ENCODE measurements at places on chromosomes 7 and 10.

GRCh38 chr10:118570591-118570990 lies 24.9 kb downstream of the PRLHR start:
- DNase-seq = no peak

GRCh38 chr10:85900487-85900886 lies 466.1 kb downstream of the GRID1 start:
- DNase-seq = no peak

GRCh38 chr10:49534670-49535381 lies 4.1 kb downstream of the ERCC6 start:
- DNase-seq = no peak

DNA sequence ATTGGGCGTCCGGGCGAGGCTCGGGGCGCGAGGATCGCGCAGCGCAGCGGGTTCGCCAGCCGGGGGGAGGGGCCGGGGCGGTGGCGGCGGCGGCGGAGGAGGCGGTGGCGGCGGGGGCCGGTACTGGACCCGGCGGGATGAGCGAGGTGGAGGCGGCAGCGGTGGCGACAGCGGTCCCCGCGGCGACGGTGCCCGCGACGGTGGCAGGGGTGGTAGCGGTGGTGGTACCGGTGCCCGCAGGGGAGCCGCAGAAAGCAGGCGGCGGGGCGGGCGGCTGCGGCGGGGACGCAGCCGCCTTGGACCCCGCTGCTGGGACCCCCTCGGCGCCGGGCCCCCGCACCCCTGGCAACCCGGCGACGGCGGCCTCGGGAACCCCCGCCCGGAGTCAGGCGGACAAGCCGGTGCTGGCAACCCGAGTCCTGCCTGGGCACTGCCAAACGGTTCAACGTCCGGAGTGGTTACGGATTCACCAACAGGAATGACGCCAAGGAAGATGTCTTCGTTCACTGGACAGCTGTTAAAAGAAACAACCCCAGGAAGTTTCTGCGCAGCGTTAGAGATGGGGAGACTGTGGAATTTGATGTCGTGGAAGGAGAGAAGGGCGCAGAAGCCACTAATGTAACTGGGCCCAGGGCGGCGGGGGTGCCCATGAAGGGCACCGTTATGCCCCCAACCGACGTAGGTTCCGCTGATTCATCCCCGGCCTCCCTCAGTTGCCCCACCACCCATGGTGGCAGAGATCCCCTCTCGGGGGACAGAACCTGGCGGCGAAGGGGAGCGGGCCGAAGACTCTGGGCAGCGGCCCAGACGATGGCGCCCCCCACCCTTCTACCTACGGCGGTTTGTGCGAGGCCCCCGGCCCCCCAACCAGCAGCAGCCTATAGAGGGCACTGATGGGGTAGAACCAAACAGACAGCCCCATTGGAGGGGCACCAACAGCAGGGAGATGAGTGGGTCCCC lies 100.3 kb upstream of the CPXM2 start:
- DNase-seq = no peak

DNA sequence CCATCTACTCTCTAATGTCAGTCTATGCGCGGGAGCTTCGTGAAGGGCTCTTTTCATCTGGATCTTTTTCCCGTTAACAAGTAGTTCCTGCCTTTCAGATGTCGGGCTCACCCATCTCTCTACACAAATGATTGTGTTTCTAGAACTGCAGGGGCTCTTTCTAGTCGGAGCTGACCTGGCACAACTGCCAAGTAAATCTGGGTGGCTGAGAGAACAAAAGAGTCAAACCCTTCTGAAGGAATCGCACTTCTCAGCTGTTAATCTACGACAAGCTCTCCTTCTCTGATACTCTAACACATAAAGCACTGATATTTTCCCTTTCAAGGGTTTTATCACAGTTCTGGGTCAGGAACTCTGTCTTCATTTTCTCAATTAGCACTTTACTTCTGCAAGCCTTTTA lies 144.7 kb downstream of the NRP1 start:
- DNase-seq = no peak

GRCh38 chr10:31620226-31621151 lies 301.5 kb downstream of the ZEB1 start:
- peak; percentile 18 for DNase-seq

- DNase-seq = no peak
These were observed 381.6 kb downstream of the SUGCT start for GRCh38 chr7:40516376-40516775.

- no peak for DNase-seq
These were observed 28.9 kb upstream of the SLC26A5 start for GRCh38 chr7:103474956-103475355.

- DNase-seq = no peak
These were observed 1123.5 kb upstream of the LRRN3 start for GRCh38 chr7:109967406-109967805.

DNA sequence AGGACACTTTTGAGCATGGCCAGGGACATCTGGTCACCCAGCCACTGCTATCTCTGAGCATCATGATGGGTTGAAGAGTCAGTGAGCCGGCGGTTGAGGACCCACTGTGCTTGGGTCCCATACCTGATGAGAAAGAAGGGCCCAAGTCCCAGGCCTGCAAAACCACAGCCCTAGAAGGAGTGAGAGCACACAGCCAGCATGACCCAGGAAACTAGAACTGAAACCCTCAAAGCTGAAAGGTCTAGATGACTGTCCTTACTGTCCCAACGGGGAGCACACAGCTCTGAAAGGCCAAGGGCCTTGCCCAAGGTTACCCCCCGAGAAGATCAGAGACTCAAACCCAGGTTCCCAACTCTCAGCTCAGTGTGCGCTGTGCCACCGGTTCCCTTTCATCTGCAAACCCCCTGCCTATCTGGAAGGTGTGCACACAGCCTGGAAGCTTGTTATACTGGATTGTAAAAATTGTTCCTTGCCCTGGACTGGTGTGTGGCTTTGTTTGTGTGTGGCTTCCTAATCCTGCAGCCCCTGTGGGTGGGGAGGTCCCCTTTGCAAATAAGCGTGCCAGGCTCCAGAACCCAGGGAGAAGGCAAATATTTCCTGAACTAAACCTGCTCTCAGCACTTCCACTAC lies 22.6 kb upstream of the PSAP start:
- no peak for DNase-seq

DNA sequence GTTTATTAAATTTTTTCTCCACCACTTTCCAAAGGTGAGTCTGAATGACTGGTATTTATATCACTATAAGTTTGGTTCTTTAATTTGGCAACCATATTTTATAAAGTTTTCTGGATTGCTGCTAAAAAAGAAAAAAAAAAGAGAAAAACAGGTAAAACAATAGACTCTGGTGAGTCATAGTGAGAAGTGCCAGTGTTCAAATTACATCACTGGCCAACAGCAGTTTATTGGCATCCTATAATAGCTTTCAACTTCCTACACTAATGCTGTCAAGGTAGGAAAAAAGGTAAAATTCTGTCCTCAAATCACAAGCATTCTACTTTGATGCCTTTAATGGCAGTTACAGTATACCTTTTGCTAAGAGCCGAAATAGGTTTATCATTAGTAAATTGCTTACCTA lies 808.8 kb downstream of the GRM8 start:
- no peak for DNase-seq

DNA sequence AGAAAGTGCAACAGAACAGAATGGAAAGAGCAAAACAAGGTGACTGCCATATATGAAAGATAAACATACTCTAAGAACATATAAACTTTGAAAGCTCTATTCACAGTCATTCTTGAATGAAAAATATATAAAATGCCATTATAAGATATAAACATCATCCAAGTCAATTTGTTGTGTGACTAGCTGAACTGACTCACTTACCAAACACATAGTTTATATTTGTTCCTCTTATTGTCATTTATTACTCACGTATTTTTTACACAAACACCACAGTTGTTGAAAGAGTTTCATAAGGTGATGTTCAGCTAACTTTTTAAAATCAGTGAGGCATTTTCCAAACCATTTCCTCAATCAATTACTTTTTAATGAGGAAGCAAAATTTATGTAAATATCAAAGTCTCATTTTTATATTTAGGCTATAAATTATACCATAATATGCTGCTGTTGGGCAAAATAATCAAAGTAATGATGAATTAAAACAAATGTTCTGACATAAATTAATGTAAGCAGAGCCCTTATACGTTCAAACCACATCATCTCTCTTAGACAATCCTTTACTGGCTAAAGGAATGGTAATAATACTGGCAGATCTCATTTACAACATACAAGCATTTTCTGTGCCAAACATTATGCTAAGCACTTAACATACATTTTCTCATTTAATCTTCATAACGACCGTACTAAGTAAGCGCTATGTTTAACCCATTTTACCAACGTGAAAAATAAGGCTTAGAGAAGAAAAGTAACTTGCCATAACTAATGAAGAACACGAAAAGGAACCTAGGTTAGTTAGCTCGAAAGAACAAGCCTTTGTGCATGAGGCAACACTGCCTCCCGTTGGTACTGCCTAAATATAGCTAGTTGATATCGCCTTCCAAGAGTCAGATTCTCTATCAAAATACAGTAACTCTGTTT lies 7.3 kb downstream of the LRRN3 start:
- peak; percentile 18 for DNase-seq

DNA sequence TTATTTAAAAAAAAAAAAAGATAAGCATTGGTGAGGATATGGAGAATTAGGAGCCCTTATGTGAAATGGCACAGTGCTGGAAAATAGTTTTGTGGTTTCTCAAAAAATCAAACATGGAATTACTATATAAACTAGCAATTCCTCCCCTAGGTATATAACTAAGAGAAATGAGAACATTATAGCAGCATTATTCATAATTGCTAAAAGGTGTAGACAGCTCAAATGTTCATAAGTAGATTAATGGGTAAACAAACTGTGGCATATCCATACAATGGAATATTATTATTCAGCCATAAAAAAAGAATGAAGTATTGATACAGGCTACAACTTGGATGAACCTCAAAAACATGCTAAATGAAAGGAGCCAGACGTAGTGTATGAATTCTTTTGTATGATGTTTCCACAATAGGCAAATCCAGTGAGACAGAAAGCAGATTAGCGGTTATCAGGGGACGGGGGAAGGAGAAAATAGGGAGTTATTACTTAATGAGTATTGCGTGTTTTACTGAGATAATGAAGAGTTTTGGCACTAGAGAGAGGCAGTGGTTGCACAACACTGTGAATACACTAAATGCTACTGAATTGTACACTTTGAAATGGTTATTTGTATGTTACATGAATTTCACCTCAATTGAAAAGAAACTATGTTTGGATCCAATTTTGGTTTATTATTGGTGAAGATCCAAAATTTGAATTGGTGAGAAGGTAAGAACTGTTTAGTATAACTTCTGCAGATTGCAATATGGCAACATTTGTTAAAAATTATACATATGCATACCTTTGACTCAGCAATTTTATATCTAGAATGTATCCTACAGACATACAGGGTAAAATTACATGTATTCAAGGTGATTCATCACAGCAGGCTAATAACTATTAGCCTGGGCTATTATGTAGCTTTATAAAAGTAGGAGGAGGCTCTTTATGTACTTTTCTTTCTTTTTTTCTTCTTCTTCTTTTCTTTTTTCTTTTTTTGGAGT lies 69.7 kb downstream of the VCL start:
- DNase-seq = no peak

GRCh38 chr10:10508211-10508610 lies 509.5 kb upstream of the CELF2 start:
- DNase-seq = no peak

- DNase-seq = no peak
These were observed 17.1 kb upstream of the ZNF800 start for GRCh38 chr7:127409629-127410028.

DNA sequence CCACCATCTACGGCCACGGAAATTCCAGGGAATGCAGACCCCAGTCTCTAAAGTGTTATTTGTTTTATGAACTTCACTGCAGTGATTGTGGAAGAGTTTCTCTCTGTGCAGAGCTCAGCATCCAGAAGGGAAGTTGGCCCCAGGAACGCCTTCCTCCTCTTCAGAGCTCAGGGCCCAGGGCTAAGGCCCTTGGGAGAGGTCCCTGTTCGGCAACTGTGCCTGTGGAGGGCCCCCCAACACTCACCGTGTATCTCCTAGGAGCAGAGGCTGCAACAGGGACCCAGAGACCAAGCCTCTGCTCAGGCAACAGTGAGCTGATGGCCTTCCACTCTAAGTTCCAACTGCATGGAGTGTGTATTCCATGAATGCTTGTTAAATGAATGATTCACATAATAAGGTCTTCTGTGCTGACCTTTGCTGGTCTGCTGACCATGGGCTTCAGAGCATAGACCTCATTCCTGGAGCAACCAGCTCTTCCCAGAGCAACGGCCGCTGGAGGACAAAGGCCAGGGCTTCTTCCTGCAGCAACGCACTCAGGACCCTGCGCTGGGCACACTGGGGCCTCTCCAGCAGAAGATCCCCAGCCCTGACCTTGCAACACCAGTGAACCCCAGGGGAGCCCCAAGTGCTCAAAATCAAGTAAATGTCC lies 7.7 kb downstream of the DIP2C start:
- no peak for DNase-seq

DNA sequence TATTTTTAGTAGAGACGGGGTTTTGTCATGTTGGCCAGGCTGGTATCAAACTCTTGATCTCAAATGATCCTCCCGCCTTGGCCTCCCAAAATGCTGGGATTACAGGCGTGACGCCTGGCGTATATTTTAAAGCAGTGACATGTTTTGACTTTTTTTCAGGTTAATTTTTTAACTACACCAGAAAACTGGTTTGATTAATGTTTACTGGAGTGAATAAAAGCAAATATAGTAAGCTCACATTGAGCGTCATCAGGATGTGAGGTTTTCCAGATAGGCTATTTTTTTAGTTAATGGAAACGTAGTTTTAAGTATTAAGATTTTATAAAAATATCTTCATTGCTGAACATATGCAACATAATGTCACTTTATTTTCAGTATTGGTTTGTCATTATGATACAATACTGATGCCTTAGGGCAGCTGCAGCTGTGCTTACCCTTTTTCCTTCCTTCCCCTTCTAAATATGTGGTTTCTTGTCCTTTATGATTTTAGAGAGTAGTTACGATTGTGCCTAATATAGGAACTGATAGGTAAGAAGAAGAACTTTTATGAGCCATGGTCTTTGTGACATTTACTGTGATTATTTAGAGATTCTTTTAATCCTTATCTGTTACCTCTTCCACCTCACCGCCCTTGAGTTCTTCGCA lies 37.3 kb downstream of the TMEM60 start:
- no peak for DNase-seq

GRCh38 chr7:81004098-81004497 lies 85.2 kb upstream of the SEMA3C start:
- DNase-seq = no peak

DNA sequence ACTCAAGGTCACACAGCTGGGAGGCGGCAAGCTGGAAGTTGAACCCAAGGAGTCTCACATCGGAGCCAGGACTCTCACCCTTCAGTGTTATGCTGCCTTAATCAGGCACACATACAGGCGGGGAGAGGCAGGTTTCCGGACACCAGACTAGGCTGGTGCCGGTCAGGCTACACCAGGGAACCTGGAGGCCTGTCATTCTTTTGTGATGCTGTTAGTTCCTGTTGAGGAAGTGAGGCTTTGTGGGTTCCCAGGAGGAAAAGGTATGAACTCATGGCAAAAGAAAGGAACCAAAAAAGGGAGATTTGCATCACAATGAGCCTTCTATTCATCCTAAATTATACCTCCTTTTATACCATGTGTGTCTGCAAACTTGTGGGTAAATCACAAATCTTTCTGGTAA lies 103.8 kb downstream of the TCF7L2 start:
- no peak for DNase-seq

GRCh38 chr10:121926671-121927317 lies 1.0 kb downstream of the ATE1 start:
- no peak for DNase-seq

GRCh38 chr7:118312966-118313365 lies 88.5 kb downstream of the ANKRD7 start:
- no peak for DNase-seq

- no peak for DNase-seq
These were observed 30.0 kb upstream of the KNDC1 start for GRCh38 chr10:133129859-133130495.
